ENCODE measurements at places on chromosomes 3 and 15.

- DNase-seq: no peak
Measured at GRCh38 chr15:88400084-88400483, 67.1 kb downstream of the MRPL46 start.

GRCh38 chr3:56800832-56801661 is 702 bp downstream of the ARHGEF3 start:
- DNase-seq: no peak

DNA sequence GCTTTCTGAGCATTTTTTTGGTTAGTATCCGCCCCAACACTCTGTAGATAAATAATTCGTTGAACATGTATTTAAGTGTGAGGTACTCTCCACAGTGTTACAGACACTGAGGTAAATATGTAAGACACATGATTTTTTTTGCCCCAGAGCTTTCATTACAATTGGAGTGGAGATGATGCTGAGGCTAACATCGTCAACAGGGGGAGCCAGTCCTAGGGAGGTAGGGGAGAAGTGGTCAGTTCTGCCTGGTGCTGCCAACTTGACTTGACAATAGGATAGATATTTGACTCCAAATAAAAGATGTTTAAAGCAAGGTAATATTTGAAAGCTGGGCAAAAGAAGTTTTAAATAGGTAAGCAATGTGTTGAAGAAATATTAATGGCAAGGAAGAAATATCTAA is 295.7 kb downstream of the UNC13C start:
- DNase-seq: no peak

DNA sequence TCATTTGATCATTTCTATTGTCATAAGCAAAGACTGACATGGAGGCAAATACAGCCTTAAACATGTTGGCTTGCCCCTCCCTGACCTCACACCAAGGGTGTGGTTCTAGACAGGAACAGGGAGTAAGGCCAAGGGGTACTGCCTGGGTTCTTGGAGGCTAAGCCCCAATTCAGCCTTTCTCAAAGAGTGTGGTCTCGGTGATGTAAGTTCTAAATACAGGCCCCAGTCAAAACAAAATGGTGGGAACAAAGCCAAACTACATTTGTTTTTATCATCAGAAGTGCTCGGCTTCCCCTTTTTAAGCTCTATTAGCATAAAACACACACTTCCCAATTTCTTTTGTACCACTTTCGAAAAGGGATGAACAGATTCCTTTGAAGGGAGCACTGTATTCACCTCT is 129.5 kb downstream of the ATP8B4 start:
- no peak for DNase-seq

DNA sequence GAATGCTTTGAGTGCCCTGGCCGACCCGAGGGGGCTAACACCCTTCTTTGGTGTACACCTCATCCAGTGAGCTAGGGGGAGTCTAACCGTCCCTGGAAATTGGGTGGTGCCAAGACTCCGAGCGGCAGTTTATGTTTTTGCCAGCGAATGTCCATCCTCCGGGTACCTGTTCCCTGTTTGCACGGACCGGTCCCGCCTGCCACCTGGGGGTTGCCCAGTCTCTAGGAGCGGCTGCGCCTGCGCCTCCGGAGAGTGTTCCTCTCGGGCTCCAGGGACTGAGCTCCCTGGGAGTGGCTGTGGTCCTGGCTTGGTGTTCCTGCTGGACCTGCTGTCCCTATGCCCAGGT is 913 bp upstream of the WNT7A start:
- DNase-seq: no peak

DNA sequence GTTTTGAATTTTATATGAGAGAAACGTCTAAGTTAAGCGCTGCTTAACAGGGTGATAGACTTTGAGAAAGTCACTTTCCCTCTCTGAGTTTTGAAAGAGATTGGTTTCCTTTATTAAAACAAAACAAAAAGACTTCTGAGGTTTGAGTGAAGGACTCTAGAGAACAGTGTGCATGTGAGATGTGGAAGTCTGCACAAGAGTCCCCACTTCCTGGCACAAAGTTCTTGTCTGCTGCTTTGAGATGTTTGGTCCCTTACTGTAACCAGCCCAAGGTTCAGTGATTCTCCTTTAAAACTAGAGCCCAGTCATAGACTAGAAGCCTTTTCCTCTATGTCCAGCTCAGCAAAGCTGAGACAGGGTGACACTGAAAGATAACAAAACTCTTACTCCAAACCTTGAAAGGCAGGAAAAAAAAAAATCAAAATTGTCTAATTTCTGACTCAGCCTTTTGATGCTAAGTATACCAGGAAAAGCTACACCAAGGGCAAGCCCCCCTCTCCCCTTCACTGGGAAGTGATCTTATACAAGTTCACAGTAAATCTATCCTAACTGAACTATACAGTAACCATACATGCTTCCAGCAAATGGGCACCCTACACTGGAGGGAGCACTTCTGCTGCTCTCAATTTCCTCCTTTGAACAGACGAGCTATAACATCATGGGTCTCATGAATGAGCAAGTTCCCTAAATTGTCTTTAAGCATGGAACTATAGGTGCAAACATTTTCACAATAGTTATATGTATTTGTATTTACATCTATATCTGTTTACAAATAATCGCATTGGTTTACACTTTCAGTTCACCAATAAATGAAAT is 2.3 kb downstream of the POPDC2 start:
- DNase-seq: no peak

- DNase-seq: no peak
Measured at GRCh38 chr3:49616491-49616941, 57.6 kb upstream of the APEH start.

DNA sequence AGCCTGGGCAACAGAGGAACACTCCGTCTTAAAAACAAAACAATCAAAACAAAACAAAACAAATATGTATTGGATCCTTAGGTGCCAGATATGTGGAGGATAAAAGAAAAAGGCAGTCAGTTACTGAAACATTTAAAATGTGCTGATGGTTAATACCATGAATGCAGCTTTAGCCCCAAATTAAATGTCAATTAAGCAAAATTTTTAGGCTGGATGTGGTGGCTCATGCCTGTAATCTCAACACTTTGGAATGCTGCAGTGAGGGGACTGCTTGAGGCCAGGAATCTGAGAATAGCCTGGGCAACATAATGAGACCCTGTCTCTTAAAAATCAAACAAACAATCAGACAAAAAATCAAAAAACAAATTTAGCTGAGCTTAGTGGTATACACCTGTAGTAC is 8.5 kb upstream of the CHMP2B start:
- no peak for DNase-seq

GRCh38 chr15:79432345-79433275 is 474 bp downstream of the MINAR1 start:
- no peak for DNase-seq

DNA sequence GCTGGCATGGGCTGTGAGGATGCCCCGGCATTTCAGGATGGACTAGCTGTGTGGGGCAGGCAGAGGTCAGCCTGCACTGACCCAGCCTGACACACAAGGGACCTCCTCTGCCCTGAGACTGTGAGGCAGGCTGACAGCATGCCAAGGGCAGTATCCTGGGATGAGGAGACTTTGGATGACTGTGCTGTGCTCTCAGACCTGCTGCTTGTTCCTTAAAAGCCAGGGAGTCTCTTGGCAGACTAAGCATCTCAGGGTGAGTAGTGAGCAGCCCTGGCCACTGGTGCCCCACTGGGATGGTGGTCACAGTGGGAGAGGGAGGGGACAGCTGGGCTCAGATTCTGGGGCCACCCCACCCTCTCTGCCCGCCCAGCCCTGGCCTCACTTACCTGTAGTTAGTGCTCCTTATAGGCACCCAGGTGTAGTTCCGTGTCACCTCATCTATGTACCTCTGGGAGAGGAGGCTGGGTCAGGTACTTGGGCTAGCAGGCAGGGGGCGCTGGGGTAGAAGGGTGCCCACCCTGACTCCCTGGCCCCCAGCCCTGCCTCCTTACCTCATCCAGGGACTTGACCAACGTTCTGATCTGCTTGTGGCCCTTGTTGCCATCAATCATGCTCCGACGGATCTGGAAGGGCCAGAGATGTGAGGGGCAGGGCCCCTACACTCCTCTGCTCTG is 16.1 kb upstream of the TMEM115 start:
- DNase-seq: no peak

DNA sequence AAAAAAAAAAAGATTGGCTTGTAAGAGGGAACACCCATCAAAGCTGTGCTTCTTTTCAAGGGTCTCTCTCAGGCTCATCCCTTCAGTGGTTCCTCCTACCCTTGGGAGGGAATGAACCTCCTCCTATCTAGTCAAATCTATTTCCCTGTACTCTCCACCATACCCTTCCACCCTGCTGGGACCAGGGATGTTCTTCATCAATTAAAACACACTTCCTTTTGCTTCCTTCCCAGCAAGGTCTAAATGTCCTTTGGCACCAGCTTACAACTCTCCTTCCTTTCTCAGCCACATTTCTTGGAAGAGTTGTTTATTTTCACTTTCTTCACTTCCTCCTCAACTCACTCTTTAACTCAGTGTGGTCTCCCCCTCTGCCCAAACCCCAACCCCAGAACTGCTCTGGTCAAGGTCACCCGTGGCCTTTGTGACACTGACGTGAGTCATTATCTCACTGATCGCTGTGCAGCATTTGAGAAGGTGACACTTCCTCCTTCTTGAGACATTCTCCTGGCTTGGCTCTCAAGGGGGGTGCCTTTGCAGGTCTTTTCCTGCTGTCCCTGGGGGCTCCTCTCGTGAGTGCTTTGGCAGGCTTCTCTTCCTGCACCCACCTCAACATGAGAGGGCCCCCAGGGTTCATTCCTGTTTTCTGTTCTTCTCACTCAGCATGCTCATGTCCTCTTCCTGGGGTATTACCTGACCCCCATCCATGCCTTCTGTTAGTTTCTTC is 210.5 kb upstream of the TLE3 start:
- no peak for DNase-seq

DNA sequence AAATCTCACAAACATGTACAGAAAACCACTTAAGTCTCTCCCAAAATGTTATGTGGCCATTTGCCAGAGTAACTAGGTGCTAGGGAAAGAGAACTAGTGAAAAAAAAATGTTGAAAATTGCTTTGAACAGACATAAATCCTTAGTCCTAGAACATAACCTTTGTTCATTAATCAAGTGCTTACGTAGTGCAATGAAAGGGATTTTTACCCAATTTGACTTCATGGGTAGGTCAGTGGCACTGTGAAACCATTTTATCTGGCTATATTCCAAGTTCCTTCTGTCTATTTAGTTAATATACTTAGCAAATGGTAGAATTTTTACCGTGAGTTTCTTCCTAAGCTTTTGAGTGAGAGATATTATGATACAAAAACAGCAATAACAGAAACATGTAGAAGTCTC is 209.4 kb downstream of the DIPK2A start:
- no peak for DNase-seq

- no peak for DNase-seq
Measured at GRCh38 chr15:29058903-29059539, 173.2 kb downstream of the APBA2 start.

- no peak for DNase-seq
Measured at GRCh38 chr3:155753038-155753639, 8.3 kb upstream of the PLCH1 start.

GRCh38 chr15:88664151-88664778 is 25.4 kb downstream of the ISG20 start:
- DNase-seq: no peak

GRCh38 chr3:185205865-185206264 is 48.0 kb downstream of the EHHADH start:
- DNase-seq: no peak

DNA sequence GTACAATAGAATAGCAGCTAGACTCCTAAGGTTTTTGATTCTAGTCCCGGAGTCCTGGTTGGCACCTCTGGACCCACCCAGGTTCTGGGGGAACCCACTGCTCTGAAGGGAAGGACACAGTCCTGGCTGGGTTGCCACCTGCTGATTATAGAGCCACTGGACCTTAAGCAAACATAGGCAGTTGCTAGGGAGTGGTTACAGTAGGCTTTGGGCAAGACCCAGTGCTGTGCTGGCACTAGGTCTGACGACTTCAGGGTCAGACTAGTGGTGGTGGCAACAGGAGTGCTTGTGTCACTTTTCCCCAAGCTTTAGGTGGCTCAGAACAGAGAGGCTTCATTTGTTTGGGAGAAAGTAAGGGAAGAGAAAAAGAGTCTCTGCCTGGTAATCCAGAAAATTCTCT is 109.8 kb upstream of the C3orf80 start:
- no peak for DNase-seq

- DNase-seq: no peak
Measured at GRCh38 chr3:128215290-128215689, 62.0 kb downstream of the EEFSEC start.

- no peak for DNase-seq
Measured at GRCh38 chr3:25043177-25043576, 384.9 kb upstream of the RARB start.

DNA sequence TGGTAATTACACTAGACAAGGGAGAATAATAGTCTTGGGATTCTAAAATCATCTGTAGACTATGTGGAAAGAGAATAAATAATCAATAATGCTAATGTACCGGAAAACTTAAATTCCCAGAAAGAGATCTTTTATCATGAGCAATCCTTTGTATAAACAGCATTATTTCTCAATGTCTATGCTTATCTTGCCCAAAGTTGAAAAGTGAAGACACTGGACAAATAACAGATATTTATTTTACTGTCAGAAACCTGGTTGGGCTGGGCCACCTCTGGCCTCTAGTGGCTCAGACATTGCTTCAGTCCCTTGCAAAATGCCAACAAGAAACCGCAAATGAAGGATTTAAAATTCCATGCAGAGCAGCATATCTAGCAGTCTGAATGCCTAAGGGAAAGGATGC is 409.9 kb downstream of the FHIT start:
- DNase-seq: no peak

DNA sequence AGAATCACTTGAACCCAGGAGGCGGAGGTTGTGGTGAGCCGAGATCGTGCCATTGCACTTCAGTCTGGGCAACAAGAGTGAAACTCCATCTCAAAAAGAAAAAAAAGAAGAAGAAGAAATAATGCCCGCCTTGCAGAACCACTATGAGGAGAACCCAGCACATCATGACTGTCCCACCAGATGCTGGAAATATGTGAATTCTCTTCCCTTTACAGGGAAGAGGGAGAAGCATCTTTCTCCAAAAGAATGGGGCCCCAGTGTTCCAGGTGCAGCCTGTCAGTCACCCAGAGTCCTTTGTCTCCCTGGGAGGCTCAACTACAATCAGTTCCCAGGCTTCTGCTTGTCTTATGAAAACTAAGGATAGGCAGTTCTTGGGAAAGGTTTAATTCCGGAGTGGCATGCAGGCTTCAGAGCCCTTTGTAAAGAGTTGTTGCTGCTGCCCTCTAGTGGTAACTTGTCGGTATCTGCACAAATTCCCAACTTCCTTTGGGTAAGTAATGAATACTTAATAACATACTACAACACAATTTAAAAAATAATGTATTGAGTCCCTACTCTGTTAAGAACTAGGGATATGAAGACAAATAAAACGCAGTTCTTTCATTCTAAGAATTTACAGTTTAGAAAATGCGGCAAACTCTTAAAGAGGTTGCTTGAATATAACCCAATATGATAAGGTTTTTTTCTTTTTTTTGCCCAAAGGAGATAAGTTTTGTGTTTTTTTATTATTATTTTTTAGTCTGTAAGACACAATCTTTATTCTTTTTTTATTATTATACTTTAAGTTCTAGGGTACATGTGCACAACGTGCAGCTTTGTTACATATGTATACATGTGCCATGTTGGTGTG is 18.6 kb upstream of the TICRR start:
- peak; percentile 42 for DNase-seq

DNA sequence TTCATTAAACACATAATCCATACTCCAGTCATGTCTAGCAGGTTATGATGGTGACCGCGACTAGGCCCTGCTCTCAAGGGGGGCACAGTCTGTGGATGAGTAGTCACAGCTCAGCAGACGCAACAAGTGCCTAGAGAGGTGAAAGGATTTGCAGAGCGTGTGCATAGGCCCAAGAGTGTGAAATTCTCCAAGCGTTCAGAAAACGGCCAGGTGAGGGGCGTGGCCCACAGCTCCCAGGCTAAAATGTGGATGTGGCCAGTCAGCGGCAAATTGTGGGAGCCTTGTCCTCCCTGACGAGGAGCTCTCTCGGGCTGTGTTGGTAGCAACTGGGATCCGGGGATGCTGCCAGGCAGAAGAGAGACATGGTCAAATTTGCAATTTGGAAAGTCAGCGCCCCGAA is 46.4 kb upstream of the TSEN2 start:
- no peak for DNase-seq
